T-helper 2 cell (primary cell): ENCODE measurements at places on chromosomes 4 and X.

DNA sequence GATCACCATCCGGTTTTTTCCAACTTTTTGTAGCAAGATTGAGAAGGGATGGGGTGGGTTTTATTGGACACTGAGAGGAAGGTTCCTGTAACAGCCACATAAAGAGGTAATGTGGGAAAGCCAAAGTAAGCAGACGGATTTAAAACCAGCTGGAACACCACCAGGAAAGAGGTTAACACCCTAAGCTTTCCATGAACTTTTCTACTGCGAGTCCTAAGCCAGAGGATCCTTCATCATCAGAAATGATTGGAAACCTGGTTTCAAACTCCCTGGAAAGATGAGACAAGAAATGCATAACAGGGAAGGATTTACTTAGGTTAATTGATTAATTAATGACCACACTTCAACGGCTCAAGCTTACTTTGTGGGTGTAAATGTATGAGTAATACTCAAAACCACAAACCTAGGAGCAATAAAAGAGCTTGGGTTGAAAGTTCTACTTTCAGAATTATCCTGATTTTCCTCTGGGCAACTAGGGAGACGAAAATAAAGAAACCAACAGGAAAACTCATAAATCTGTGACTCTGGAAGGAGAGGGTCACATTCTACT lies 91.5 kb downstream of the COX18 start:
- DNase-seq = no peak

DNA sequence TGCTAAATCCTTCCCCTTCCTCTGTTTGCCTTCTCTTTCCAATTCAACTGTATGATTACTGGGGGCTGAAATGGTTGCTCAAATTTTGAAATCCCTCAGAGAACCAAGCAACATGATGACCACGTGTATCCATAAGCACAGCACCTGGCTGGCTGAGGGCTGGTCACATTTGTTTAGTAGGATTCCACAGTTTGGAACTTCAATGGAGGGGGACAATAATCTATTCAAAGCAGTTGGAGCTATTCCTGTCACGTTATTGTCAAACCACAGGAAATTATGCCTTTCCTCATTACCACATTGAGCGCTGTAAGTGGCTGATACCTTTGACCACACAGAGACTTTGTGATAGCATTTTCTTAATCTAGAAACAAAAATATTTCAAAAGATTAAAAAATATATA lies 7.0 kb downstream of the TMSB4X start:
- no peak for DNase-seq

- no peak for DNase-seq
Measured at GRCh38 chrX:15299941-15300851, 15.2 kb downstream of the ASB11 start.

GRCh38 chr4:15488136-15488535 lies 18.5 kb downstream of the CC2D2A start:
- DNase-seq = no peak

GRCh38 chr4:94277534-94277933 lies 65.1 kb downstream of the HPGDS start:
- no peak for DNase-seq

DNA sequence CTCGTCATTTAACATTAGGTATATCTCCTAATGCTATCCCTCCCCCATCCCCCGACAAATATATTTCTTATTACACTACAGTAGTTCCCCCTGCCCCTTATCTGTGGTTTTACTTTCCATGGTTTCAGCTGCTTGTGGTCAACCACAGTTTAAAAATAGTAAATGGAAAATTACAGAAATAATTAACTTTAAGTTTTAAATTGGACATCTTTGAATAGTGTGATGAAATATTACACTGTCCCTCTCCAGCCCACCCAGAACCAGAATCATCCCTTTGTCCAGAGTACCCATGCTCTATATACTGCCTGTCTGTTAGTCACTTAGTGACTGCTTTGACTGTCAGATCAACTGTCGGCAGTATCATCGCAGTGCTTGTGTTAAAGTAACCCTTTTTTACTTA lies 47.4 kb upstream of the VEGFC start:
- no peak for DNase-seq

DNA sequence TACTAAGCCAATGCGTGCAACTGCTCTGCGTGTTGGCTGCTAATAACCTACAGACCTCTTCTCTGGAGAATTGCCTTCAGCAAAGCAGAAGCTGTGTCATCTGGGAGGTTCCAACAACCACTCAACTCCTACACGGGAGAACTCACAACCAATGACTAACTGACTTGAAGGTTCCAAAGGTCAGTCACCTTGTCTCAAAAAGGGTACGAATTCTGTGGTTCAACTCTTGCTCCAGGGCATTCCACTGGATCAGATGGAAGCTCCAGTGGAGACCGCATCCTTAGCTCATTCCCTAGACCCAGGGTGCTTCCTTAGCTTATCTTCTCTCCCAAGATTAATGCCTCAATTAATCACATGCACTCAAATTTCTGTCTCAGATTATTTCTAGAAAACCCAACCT lies 222.7 kb downstream of the CHIC2 start:
- no peak for DNase-seq

DNA sequence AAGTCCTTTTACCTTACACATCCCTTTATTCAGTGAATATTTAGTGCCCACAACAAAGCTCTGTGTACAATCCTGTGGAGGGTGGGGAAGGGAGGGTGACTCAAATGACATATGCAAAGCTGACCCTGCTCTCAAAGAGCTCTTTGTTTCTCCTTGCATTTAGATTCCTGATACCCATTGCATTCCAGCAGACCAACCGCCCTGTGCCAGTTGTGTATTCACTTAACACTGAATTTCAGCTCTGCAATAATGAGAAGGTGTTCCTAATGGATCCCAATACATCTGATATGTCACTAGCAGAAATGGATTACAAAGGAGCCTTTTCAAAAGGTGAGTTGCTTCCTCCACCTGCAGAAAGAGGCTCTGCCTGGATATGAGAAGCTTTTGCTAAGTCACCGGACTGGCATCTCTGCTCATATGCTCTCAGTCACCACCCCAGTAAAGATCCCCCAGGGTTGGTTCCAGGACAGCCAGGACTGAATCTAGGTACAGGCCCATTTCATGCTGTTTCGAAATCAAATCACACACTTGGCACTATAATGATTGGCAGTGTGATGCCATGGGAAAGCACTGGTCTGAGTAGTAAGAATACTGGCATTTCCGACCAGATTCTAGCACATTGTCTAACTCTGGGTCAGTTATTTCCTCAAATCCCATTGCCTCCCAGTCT lies 17.1 kb upstream of the ANXA3 start:
- DNase-seq = no peak

DNA sequence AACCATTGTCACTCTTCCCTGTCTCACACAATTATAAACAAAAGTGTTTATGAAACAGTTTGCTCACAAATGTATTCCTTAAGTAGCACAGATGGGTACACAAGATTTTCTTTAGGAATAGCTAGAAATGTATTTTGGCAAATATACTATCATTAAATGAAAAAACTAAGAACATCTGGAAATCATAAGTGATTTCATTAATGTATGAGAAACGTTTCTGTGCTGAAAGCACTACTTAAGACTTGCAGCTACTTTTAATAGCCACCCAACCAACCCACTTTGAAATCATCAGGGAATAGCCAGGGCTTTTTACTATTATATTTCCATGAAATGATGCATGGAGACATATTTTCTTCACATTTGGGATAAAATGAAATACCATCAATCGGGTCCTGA lies 62.3 kb upstream of the NAP1L5 start:
- no peak for DNase-seq

- no peak for DNase-seq
Measured at GRCh38 chr4:6999172-7000086, 43.7 kb upstream of the TADA2B start.
